ELF-1 (cell line): ENCODE measurements at places on chromosomes 2 and 18.
A peak's percentile ranks its signal among the peaks of the same experiment; 100 is the strongest.

- DNase-seq = no peak
These were observed 20.1 kb downstream of the SERPINB12 start for GRCh38 chr18:63562284-63562683.

GRCh38 chr2:133843091-133843490 is 274.8 kb upstream of the NCKAP5 start:
- DNase-seq = no peak

DNA sequence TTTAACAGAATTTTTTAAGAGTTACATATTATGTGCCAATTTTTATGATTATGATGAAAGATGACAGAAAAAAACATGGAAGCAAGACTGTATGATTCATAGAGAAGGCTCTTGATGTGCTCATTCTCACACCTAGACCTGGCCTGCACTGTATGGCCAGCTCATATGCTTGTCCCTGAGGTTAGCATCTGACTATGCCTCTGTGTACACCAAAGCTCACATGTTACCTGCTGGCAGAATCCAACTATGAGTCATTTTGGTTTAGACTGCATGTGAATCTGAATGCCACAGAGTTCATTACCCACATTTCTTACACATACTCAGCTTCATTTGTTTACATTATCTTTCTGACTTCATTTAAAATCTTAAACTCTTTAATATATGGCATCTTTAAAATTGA is 139.0 kb downstream of the DSC3 start:
- no peak for DNase-seq

DNA sequence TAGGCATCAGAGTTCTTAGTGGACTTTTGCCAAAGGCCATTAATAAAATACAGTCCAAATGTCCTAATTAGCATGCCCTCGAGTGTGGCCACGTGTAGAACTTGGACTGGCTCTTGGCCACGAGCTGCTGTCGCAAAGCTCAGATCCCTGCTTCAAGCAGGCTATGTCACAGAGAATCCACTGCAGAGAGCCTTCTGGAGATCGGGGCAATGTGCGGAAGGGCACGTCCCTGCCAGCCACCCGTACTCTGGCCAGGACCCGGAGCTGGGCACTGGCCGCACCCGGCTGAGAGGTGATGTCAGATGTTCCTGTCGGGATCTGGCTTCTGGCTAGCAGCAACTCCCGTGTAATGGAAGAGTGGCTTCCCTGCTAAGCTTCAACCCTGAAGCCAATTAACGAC is 432.7 kb upstream of the ID2 start:
- no peak for DNase-seq

- no peak for DNase-seq
These were observed 4.1 kb upstream of the LRP1B start for GRCh38 chr2:142134911-142135310.

- no peak for DNase-seq
These were observed 146.6 kb downstream of the ZNF516 start for GRCh38 chr18:76348267-76349066.

GRCh38 chr2:187180529-187180928 is 267.5 kb downstream of the CALCRL start:
- DNase-seq = no peak

DNA sequence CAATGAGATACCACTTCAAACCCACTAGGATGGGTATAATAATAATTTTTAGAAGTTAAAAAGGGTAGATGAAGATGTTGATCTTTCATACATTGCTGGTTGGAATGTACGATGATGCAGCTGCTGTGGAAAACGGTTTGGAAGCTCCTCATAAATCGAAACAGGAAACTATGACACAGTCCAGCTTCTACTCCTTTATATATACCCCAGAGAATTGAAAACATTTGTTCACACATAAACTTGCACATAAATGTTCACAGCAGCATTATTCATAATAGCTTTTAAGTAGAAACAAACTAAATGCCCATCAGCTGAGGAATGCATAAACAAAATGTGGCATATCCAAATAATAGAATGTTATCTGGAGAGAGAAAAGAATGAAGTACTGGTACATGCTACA is 95.0 kb downstream of the STRADB start:
- no peak for DNase-seq

- no peak for DNase-seq
These were observed 118.7 kb downstream of the KCTD1 start for GRCh38 chr18:26429535-26430226.

GRCh38 chr18:53610957-53611356 is 613.5 kb downstream of the MBD2 start:
- no peak for DNase-seq

GRCh38 chr2:134406311-134406710 is 152.4 kb downstream of the MGAT5 start:
- no peak for DNase-seq

DNA sequence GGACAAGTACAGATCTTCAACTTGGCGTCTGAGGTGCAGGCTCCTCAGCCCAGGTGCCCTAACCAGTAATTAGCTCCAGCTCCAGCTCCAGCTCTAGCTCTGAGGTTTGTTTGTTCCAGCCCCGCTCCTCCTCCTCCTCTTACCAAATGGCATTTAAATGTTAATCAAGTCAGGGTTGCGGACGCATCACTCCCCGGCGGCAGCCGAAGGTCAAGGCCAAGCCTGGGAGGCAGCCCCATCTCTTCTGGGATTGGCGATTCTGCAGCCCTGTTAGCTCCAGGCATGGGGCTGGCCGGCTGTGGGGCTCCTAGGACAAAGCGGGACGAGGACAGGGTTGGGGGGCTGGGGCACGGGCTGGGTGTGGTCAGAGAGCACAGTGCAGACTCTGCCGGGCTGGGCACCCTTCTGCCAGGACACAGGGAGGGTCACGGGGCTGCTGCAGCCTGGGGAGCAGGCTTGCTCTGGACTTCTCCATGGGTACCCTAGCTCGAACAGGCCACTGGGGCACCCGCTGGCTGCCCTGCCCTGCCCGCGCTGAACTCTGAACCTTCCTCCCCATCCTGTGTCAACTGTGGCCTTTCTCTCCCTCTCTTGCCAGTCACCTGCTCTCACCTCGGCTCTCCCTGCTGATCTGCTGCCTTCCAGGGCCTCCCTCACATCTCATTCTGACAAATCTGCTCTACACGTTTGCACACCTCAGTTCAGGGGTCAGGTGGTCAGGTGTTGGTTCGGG is 203.3 kb downstream of the CELF4 start:
- peak; percentile 82 for DNase-seq

- no peak for DNase-seq
These were observed 325.5 kb downstream of the LRP1B start for GRCh38 chr2:141805302-141805701.

GRCh38 chr18:79613186-79613931 is 66.2 kb upstream of the CTDP1 start:
- no peak for DNase-seq

DNA sequence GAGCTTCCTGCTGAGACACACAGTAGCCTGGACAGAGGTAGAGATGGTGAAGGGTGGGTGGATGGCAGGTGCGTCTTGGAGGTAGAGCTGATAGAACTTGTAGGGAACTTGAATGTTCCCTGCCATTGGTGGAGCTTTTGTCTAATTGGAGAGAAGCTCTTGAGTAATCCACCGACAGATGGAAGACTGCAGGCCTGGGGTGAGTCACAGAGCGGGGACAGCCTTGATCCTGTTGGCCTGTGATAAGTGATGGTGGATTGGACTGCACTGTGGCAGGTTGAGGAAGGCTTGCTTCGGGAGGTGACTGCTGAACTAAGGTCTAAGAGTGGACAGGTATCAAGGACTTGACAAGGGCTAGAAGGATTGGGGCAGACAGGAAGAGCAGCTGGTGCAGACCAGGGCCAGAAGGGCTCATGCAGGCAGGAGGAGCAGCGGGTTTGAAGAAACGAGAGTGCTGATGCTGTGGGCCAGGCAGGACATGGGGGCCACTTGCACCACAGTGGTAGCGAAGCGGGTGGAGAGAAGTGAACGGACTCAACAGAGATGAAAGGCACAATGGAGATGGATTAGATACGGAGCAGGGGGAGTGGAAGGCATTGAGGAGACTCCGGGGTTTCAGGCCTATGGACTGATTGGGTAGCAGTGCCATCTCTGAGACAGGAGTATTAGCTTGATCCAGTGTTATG is 16.3 kb downstream of the CABLES1 start:
- DNase-seq = no peak

DNA sequence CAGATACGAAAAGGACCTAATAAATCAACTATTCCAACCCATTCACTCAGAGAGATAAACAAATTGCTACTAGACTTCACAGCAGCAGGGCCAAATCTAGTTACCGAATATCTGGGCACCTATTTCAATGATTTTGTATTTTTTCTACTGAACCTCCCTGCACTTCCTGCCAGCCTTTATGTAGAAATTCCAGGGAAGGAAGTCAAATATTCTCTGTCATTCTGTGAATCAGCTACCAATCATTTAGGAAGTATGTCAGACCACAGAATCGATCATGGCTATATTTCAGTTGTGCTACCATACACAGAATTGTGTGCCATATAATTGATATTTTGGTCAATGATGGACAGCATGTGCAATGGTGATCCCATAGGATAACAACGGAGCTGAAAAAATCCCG is 109.6 kb upstream of the SPOPL start:
- no peak for DNase-seq

- peak; percentile 82 for DNase-seq
These were observed 81.2 kb downstream of the ADD2 start for GRCh38 chr2:70686577-70687460.

- no peak for DNase-seq
These were observed 879 bp upstream of the GALNT5 start for GRCh38 chr2:157256626-157257025.

- no peak for DNase-seq
These were observed 48.2 kb downstream of the FBXO48 start for GRCh38 chr2:68418855-68419254.

GRCh38 chr2:8536686-8537561 is 144.9 kb upstream of the ID2 start:
- no peak for DNase-seq

- no peak for DNase-seq
These were observed 192.8 kb downstream of the ZFP36L2 start for GRCh38 chr2:43033466-43034241.
